ENCODE measurements at places on chromosomes 3 and 15. TPM values are rescaled to one million over a fixed set of nuclear protein-coding genes. Genes with fewer than 3 reads are reported as not detected.

GRCh38 chr3:18153571-18154173 lies 271.5 kb downstream of the SATB1 start:
- no peak for DNase-seq

CYP8B1 gene
- total RNA-seq = 10.4 TPM

GRCh38 chr3:193783166-193783896 lies 190.3 kb downstream of the OPA1 start:
- DNase-seq = peak; percentile 37

ZIC1 gene
- not detected for total RNA-seq

DNA sequence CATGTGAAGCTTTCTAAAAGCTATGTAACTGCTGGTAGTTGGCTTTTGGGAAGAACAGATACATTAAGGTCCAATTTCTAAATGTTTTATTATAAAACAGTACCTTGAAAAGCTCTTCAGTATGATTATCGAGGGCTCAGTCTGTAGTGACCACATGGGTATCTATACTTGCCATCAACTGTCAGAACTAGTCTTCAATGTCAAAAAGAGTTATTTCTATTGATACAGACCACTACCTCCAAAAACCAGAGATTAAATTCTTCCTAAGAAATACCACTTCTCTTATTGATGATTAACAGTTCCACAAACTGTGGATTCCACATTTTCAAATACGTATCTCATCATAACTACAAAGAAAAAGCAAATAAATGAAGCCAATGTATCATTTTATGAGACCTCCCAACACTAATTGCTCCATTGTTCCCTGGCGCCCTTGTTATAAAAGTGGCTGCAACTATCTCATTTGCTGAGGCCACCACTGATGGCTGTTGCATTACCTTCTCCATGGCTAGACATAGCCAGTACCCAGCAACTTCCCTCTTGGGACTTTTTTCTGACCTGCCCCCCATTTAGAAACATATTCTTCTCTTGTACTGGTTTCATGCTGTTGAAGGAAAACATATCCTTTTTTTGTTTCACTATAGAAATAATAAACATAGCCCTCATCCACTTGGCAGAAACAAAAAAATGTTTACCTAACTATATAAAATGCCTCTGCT lies 33.9 kb upstream of the MBNL1 start:
- no peak for DNase-seq
